GM23248 (cell line): ENCODE measurements at places on chromosomes 2 and 18.

GRCh38 chr2:200244111-200244510 is 62.4 kb upstream of the SPATS2L start:
- no peaks in the 10 kb centered on the region for H3K36me3 ChIP-seq
- H3K27ac ChIP-seq, result no peak overlapping the region
- H3K4me1 ChIP-seq, result peaks cover 11% of the 10 kb centered on the region

DNA sequence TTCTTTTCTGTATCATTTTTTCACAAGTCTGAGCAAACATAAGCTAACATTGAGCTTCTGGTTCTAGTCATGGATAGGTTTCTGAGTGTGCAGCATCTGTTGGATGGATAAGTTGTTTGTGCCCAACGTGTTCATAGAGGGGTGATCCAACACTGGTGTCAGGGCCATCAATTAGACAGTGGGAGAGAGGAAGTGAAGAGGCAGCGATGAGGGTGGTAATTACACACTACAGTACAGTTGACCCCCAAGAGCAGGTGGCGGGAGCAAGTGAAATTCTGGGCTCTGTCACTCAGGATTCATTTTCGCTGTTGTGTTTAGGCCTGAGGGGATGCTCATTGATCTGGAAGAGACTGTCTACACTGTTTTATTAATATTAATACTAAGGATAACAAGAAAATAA is 180.0 kb upstream of the CXCR4 start:
- no peak for DNase-seq
- H3K27ac ChIP-seq, result no peak overlapping the region
- no peaks in the 10 kb centered on the region for H3K27me3 ChIP-seq
- H3K36me3 ChIP-seq, result no peaks in the 10 kb centered on the region
- H3K4me1 ChIP-seq, result no peaks in the 10 kb centered on the region

DNA sequence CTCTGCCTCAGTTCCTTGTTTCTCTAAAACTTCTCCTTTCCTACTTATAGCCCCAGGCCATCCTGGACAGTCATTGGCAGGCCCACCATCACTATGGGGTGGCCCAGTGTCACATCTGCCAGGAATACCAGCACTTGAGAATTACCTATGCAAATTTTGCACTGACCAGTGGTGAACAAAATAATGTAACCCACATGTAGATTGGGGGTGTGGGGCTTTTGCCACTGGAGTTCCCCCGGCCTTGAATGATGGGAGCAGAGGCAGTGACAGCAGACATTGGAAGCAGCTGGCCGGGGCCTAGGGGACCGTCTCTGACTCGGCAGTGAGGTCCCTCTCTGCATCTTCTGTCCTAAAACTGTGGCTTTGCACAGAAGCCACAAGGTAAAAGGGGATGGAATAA is 24.9 kb upstream of the DNMT3A start:
- no peak overlapping the region for H3K4me3 ChIP-seq
- no peaks in the 10 kb centered on the region for H3K27me3 ChIP-seq
- no peaks in the 10 kb centered on the region for H3K36me3 ChIP-seq
- H3K27ac ChIP-seq, result no peak overlapping the region

GRCh38 chr2:77831898-77832297 is 309.7 kb upstream of the LRRTM4 start:
- H3K4me1 ChIP-seq, result no peaks in the 10 kb centered on the region
- H3K27ac ChIP-seq, result no peak overlapping the region
- H3K4me3 ChIP-seq, result no peak overlapping the region
- DNase-seq, result no peak

DNA sequence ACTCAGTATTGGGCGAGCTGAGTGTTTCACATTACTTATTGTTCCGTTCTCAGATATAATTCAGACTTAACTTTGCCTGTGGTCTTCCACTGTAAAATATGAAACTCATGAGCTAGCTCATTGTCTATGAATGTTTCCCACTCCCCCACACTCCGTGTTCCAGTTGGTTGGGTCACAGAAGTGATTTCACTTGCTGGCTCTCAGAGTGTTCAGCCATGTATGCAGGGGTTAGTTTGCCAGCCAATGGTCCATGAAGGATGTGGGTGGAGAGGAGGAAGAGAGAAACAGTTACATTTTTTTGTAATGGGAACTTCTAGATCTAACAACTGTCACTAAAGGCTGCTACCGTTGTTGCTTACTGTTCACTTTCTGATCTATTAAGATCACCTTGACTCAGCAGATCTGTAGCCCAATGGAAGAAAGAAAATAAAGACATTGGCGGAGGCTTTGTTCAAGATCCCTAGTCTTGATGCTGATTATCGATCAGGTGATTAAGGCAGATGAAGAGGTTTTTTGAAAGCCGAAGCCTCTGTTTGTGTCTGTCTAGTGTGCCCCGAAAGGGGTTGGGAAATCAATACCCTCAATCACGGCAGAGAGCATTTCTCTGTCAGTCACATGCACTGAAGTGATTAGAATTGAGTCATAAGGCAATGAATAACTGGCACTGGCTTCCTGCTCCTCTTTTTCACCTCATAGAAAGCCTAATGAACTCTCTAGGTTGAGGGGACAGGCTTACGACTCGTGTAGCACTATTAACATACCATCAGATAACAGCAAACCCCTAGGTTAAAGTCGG is 279.7 kb upstream of the FIGN start:
- peak overlapping the region; percentile 48 for H3K4me3 ChIP-seq
- peaks cover 20% of the 10 kb centered on the region for H3K4me1 ChIP-seq
- peak; percentile 71 for DNase-seq
- no peaks in the 10 kb centered on the region for H3K27me3 ChIP-seq
- no peaks in the 10 kb centered on the region for H3K36me3 ChIP-seq
- H3K27ac ChIP-seq, result peak overlapping the region; percentile 49; the same call in 1 of the 2 replicates

DNA sequence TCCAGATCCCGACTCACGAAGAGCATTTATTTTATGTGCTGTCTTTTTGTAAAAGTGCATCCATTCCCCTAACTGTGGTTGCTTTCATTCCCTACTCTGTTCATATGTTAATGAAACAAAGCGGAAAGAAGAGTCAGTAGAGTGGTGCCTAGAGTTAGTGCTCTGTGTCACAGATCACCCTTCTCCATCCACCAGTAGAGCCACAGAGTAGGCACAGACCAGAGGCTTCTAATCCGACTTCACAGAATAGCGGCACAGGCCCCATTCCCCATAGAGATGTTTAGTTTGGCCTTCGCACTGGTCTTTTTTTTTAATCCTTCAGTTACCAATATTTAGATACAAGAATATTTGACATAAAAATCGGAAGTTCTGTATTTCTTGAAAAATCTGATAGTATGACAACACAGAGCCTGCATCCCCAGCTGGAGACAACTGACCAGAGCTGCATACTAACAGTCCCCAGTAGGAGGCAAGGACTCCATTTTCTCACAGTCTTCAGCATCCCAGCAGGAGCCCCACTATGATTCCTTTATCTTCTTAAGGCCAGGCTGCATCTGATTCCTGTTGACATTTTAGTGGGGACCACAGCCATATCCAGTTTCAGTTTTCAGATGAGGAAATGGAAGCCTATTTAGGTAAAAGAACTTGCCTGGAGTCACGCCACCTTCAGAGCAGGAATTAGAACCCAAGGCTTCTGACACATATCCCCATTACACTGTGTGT is 7.0 kb downstream of the G6PC2 start:
- no peak for DNase-seq
- peaks cover 69% of the 10 kb centered on the region for H3K27me3 ChIP-seq
- no peaks in the 10 kb centered on the region for H3K36me3 ChIP-seq
- no peak overlapping the region for H3K4me3 ChIP-seq

- no peak overlapping the region for H3K27ac ChIP-seq
- H3K36me3 ChIP-seq, result no peaks in the 10 kb centered on the region
- no peak overlapping the region for H3K4me3 ChIP-seq
- no peaks in the 10 kb centered on the region for H3K27me3 ChIP-seq
These were observed 1064.8 kb downstream of the SUCLG1 start for GRCh38 chr2:83394134-83394904.

DNA sequence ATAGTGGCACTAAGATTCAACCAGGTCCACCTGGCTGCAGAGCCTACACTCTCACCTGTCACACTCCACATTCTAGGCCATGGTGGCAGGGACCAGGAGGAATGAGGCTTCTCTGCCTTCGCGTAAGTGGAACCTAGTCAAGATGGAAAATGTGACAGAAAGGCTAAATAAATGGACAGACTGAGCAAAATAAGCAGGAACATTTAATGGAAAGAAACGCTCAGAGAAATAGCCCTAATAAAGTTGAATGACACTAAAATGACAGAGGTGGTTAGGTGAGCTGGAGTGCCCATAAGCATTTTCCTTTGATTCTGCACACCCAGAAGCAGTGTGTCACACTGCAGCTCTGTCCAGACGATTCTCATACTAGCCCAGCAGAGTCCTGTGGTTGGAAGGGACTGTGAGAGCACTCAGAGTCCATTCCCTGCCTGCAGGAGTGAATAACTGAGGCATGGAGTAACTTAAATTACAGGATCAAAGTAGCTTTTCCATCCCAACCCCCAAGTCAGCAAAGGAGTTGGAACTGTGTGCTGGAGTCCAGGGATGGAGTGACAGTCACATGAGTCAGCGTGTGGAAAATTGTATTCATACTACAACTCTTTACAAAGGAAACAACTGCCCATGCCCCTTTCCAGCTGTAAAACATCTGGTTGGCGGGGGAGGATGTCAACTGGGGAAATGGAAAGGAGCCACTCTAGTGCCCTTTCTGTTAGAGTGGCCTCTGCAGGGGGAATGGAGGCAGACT is 105.4 kb upstream of the LGALSL start:
- H3K27me3 ChIP-seq, result peaks cover 8% of the 10 kb centered on the region; the same call in 1 of the 2 replicates
- peaks cover 12% of the 10 kb centered on the region for H3K4me1 ChIP-seq
- peak; percentile 80 for DNase-seq
- H3K36me3 ChIP-seq, result no peaks in the 10 kb centered on the region
- no peak overlapping the region for H3K27ac ChIP-seq
- H3K4me3 ChIP-seq, result no peak overlapping the region

DNA sequence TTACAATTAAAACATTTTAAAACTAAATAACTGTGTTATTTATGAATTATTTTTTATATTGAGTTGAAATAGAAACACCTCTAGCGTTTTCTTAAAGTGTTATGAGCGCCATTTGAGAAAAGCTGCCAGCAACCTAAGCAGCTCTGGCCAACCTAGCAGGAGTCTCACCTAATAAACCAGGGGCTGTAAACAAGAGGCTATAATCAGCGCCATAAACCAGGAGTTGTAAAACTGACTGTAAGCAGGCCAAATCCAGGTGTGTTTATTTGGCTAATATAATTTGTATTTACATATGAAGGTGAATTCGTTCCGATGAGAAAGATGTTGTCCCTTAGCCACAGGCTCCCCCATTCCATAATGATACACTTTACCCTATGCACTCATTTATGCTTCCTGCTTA is 34.7 kb downstream of the LRRTM1 start:
- H3K27ac ChIP-seq, result no peak overlapping the region
- no peak overlapping the region for H3K4me3 ChIP-seq
- no peak for DNase-seq
- no peaks in the 10 kb centered on the region for H3K36me3 ChIP-seq
- H3K27me3 ChIP-seq, result no peaks in the 10 kb centered on the region

- DNase-seq, result no peak
- H3K36me3 ChIP-seq, result no peaks in the 10 kb centered on the region
- peaks cover 9% of the 10 kb centered on the region for H3K4me1 ChIP-seq
- no peaks in the 10 kb centered on the region for H3K27me3 ChIP-seq
These were observed 81.6 kb downstream of the MAP2 start for GRCh38 chr2:209505410-209505809.

DNA sequence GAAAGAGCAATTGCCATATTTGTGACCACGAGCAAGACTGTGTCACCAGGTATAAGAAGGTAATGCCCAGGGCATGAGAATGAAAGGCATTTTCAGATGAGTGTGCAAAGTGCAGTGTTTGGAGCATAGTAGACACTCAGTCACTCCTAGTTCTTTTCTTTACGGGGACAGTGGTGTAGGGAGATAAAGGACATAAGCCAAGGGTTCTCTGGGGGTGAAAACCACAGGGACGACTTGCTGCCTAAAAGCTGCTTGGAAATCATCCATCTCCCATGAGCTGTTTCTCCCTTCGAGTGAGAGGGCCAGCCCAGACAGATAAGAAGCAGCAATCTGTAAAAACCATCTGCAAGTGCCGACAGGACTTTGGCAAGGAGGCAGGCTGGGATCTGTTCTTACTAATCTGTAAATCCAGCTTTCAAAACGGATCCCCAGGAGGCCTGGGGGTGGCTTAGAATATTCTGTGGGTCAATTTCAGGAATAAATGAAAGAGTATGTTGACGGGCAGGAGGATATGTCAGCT is 221.6 kb downstream of the LPIN1 start:
- H3K27ac ChIP-seq, result no peak overlapping the region
- DNase-seq, result peak; percentile 47
- H3K36me3 ChIP-seq, result no peaks in the 10 kb centered on the region
- H3K4me1 ChIP-seq, result peaks cover 7% of the 10 kb centered on the region; the same call in 1 of the 2 replicates
- no peak overlapping the region for H3K4me3 ChIP-seq

DNA sequence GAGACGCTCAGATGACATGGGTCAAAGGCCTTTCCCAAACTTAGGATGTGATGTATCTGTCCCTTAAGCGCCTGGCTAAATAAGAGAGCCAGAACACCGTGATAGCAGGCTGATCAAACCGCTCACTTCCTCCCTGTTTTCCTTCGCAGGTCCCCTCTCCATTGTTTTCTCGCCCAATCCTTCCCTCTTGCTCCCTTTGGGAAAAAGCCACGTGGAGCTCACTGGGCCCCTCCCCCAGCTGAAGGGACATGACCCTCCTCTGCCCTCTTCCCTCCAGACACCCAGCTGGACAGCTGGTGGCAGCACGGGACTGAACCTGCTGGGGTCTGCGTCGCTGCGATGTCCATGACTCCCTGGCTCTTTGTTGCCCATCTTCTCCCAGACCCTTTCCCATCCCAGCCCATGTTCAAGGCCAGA is 201.7 kb downstream of the TNS1 start:
- peaks cover 14% of the 10 kb centered on the region; the same call in 1 of the 2 replicates for H3K36me3 ChIP-seq
- no peak overlapping the region for H3K27ac ChIP-seq
- no peak overlapping the region for H3K4me3 ChIP-seq
- H3K4me1 ChIP-seq, result no peaks in the 10 kb centered on the region
- DNase-seq, result no peak
- H3K27me3 ChIP-seq, result no peaks in the 10 kb centered on the region

DNA sequence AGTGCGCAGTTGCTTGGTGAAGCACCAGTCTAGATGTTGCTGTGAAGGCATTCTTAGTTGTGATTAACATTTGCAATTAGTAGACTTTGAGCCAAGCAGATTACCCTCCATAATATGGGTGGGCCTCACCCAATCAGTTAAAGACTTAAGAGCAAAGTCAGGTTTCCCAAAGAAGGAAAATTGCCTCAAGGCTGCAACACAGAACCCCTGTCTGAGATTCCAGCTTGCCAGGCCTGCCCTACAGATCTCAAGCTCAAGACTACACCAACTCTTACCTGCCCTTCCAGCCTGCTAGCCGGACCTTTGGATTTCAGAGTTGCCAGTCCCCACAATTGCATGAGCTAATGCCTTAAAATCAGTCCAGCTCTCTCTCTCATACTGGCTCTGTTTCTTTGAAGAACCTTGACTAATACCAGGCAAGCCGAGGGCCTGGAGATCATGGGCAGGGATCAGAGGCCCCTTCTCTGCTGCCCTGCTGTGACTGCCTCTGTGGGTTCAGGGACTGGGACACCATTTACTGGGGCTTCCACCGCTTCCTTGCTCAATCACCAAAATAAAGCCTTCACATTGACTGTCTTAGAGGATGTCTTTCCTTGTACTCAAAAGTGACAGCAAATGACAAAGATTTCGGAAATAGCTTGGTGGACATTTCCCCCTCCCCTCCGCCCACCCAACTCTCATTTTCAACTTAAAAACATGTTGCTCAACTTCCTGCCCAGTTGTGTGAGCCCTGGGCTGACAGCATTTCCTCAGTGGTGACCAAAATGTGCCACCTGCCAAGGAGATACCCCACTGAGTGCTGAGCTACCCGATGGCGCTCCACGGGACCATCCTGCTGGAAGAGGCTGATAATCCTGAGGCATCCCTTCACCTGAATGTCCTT is 86.7 kb downstream of the GALNT14 start:
- H3K4me3 ChIP-seq, result no peak overlapping the region
- H3K27me3 ChIP-seq, result no peaks in the 10 kb centered on the region
- H3K27ac ChIP-seq, result no peak overlapping the region
- no peaks in the 10 kb centered on the region for H3K4me1 ChIP-seq
- no peaks in the 10 kb centered on the region for H3K36me3 ChIP-seq
